ENCODE measurements at places on chromosomes 1 and 21.

DNA sequence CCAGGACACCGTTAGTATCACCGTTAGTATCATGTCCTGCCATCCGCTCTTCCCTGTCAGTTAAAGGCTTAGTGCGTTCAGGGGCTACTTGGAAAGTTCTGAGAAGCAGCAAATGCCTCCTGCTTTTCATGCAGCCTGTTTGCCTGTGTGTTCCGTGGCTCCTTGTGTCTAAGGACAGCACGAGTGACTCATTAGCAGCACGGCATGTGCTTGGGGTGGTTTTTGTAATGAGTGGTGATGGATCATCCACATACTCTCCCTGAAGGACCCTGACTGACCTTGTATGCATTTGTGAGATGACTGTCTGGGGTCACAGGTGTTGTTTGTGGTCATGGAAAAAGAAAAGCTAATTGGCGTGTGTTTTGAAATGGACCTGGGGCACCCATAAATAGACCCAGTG is 221.9 kb downstream of the PBX1 start:
- DNase-seq, result no peak

DNA sequence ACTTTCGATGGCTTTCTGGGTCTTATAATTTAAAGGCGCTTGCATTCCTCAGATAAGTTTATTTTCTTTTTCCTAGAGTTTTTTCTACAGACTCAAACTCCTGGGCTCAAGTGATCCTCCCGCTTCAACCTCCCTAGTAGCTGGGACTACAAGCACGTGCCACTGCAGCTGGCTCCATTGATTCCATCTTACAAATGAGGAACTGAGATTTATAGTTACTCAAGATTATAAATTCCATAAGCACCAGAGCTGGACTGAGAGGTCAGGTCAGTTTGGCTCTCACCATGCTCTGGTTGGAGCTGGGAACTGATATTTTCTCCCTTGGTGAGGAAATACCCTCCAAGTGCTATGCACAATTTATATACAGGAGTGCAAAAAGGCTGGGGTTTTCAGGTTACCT is 13.4 kb upstream of the PRPF38B start:
- no peak for DNase-seq

DNA sequence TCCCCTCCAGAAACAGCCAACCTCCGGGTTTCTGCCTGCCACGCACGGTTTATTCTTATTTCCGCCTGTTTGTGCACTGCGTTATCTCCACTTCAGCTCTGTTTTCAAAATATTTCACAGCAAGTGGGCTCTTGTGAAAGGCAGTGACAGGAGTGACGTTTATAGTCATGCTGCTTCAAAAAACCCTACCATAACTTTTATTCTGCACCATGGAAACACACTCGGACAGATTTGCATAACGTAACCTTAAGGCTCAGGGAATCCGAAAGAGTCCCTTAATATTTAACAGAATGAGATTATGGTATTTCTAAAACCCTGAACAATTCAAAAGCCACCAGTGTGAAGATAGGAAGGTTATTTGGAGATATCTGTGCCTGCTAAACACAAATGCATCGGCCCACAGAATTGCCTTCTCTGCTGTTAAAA is 782 bp upstream of the SDE2 start:
- no peak for DNase-seq

GRCh38 chr1:226132728-226133503 is 53.6 kb downstream of the ACBD3 start:
- DNase-seq, result no peak

DNA sequence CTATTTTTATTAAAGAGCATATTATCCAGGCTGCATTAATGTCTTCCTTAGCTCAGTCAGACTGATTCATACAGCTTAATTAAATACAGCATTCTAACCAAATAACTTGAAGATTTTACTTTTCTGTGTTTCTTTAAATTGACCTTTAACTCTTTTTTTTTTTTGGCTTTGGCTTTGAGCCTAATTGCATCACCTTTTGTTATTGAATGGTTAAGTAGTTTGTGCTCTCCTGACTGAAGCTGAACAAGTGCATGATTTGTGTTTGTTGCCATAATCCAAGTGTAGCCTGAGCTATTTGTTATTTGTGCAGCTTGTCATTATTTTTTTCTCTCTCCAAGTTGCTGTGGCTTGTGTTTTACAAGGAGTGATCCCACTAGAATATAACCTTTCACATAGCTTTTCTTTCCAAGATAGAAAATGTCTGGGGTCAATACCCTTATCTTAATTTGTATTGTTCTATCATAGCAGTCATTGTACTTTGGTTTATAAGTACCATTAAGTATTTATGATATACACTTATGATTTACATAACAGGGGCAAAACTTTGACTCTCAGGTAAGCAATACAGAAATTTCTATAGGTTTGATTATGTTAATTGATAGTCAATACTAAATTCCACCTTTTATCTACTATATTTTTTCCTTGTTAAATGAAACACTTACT is 31.6 kb downstream of the CDC14A start:
- DNase-seq, result no peak

DNA sequence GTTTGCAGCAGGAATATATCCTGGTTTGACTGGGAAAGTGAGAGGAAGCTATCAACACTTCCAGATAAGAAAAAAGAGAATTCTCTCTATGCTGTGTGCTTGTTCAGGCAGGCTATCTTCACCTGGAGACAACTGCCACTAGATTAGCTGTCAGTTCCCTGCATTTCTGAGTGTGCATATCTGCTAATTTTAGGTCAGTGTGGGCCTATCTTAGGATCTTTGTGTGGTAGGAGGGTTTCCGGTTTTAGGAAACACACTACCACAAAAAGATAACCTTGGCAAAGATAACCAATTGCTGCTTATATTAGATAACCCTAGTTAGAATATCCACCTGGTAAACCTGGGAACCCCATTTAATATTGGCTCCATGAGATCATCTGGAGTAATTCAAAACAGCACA is 22.5 kb upstream of the GBP5 start:
- DNase-seq, result no peak

Data from stimulated activated CD4-positive, alpha-beta T cell treated with anti-CD3 and anti-CD28 coated beads, Interleukin-1b, Interleukin-23, amount 100 ng/mL, for 48 hours (primary cell).